ENCODE measurements at places on chromosomes 7 and 10.

- no peak for DNase-seq
Observed at GRCh38 chr10:8752146-8752843, 697.8 kb downstream of the GATA3 start.

- DNase-seq = peak; percentile 56
Observed at GRCh38 chr10:44786286-44786850, 124.8 kb upstream of the TMEM72 start.

DNA sequence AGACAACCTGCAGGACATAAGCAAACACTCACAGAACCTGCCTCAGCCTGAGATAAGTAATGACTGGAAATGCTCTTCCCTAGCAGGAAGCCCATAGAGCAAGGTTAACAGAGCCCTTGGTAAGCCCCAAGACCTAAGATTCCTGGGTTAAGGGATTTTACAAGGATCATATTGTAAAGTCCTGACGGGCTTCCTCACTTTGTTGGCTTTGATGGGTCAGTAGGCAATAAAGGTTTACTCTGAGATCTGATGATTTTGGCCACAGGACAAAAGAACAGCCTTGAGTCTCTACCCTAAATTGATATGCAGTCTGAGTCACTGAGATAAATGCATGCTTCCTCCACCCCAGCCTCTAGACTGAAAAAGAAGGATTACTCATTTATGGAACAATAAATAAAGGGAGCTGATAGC, 270.8 kb downstream of the HTR7 start:
- peak; percentile 65 for DNase-seq

DNA sequence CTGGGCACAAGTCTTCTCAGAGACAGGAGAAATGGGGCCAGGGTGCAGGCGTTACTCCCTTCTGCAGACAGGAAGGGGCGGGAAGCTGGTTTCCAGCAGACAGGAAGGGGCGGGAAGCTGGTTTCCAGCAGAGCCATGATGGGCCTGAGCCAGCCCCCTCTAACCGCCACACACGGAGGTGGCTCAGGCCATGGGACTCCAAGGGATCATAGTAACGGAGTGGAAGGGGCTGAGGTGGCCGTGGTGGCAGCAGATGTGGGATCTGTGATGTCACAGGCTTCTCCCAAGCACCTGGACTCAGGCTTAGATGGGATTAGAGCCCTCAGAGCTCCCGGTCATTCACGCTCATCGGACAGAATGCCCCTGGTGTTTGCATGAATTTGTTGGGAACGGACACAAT, 177.8 kb downstream of the USP6NL start:
- DNase-seq = no peak

GRCh38 chr10:119783665-119784027, 57.8 kb downstream of the INPP5F start:
- no peak for DNase-seq

DNA sequence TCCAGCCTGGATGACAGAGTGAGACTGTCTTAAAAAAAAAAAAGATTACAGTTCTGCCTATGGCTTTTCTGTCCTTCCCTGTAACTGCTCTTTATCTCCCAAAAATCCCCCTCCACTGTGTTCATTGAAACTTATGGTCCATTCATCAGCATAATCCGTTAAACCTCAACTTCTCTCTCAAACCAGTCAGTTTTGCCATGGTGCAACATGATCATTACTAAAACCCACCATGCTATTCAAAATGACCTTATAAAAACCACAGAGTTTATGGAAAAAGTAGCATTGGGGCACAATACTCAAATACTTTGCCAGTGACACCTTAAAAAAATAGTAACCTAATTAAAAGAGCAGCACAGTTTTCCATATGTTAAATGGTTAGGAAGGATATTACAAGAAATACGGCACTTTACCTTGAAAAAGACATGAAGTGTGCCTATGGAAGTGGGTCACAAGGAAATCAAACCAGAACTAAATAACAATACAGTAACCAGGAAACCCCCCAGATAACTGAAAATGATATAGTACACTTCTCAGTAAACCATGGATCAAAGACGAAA, 74.0 kb upstream of the ST8SIA6 start:
- DNase-seq = no peak

All from foreskin fibroblast (primary cell).